Heart left ventricle (tissue), 16 donors: ENCODE measurements at places on chromosomes 11 and 22.
A peak's percentile ranks its signal among the peaks of the same experiment; 100 is the strongest.

DNA sequence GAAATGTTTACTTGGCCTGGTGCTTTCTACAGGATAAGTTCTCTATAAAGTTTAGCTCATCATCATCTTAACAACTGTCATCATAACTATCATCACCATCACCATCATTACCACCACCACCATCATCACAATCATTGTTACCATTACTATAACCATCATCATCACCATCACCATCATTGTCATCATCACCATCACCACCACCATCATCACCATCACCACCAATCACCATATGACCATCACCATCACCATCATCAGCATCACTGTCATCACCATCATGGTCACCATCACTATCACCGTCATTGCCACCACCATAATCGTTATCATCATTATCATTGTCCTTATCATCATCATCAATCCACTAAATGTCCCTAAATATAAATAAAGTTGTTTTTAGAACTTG, 54.9 kb downstream of the DHCR7 start:
- DNase-seq = no peak

DNA sequence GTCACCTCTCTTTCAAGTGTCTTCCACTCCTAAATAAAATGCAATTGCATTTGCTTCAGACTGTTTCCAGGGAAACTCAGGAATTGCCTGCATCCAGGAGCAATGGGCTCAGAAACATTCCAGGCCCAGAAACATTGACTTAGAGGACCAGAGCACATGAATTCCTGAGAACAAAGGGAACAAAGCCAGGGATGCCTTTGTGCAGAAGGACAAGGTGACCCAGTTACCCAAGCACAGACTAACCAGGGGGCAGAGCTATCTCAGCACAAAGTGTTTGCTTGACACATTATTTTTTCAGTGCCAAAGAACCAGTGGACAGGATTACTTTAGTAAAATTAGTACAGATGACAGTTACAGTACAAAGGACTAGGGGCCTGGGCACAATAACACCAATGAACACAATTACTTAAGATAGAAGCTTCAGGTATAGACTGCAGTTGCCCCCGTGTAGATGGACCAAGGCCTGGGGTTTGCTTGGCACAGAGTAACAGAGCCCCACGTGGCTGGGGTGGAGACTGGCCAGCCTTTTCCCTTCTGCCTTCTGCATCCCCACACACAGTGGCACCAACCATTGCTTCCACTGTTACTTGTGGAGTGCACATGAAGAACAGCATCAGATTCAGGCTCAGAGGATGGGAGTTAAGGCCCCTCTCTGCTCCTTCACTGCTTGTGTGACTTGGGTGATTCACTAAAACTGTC, 500.8 kb downstream of the INSC start:
- peak; percentile 27 for DNase-seq

DNA sequence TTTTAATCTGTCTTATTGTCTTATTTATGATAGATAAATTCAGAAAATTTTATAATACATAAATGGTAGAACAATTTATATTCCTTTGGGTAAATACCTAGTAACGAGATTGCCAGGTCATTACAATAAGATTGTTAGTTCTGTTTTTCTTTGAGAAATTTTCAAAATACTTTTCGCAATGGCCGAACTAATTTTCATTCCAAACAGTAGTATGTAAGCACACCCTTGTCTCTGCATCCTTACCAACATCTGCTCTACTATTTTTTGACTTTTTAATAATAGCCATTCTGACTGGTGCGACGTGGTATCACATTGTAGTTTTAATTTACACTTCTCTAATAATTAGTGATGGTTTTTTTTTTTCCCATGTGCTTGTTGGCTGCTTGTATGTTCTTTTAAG, 351.4 kb upstream of the LUZP2 start:
- no peak for DNase-seq

DNA sequence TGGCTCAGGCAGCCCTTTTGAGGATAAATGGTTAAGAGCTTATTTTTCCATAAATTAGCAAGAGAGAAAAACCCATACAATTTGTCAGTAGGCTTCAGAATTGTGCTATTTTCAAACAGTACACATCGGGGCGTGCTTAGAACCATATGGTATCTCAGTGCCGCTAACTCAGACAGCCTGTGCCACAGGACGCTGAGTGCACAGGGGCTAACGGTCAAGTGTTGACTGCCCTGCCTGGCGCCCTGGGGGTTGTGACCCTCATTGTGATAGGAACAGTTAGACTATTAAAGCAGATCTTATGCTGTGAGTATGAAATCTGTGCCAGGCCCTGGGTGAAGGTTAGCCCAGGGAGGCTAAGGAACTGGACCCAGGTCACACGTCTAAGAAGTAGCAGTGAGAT, 1519.7 kb downstream of the BRD1 start:
- no peak for DNase-seq

DNA sequence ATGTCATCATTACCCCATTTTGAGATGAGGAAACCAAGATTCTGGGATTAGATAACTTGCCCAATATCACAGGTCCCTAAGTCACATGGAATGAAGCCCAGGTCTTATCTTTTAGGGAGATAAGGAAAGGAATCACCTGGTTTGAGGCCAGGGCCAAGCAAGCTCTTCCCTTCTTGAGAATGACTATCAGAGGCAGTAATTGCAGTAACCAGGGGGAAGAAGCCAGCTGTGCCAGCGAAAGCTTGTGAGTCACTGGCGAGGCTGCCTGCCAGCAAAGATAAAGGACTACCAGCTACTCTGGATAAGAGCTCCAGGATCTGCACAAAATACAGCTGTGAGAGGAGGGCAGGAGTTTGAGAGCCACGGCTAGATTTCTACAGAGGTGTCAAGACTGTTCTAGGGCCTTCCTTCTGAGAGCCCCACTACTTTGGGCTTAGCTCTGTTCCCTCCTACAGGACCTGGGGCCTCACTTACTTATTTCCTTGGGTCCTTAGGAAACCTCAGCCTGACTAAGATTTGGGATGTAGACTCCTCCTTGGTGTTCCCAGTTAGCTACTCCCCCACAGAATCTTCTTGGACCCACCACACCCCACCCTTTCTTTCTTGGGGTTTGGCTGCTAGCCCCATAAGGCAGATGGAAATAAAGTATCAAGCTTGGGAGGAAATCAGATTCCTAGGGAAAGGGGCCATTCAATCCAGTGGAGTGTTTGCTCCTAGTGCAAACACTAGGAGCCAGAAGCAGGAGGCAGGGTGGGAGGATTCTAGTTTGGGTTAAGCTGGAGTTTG, 9.7 kb upstream of the CCKBR start:
- DNase-seq = peak; percentile 54

- DNase-seq = peak; percentile 67
These were observed 4.2 kb downstream of the USP2 start for GRCh38 chr11:119377112-119377901.

DNA sequence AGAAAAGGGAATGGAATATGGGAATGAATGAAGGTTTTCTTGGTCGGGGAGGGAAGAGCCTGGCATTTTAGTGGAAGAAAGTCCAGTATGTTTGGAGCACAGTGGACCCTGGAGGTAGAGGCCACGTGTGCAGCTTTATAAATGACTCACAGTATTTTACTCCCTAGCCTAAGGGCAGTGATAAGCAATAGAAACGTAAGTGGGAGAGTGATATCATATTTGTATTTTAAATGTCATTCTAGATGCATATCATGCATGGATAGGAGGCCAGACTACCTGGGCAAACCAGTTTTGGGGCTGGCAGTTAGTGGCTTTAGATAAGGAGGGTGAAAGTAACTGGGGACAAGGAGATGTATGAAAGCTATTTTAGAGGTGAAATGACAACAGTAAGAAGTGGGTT, 174.1 kb downstream of the ARHGAP42 start:
- DNase-seq = no peak

DNA sequence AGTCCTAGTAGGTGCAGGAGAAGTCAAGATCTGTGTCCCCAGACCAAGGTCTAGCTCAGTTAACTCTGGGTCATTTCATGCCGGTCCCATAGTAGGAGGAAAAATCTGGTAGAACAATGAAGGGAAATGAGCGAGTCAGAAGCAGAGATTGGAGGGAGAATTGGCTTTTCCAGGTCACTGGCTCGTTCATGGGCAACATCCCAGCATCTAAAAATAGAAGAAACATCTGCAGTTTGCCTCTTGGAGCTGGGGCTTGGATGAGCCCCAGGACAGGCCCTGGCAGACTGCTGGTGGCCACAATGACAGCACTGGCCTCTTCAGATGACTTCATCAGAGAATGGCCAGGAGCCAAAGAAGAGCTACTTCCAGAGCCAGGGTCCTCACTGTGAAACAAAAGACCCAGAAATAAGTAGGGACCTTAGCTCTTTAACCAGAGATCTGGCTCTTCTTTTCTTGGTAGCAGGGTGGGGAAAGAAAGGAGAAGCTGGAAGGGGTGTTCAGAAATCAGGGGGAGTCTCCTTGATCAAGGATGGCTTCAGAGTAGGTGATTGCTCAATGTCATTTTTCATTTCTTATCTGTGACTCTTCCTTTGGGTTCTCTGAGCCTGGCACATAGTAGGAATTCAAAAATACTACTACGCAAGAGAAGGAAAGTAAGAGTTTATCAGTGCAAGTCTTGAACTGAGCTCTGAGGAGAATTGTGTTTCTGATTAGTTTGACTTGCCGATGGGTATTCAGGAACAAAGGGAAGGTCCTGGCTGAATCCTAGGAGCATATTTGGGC, 102.6 kb downstream of the TMPRSS5 start:
- DNase-seq = peak; percentile 76

GRCh38 chr11:107719073-107719472, 7.2 kb upstream of the SLN start:
- no peak for DNase-seq
